Fibroblast of skin of scalp (primary cell): ENCODE measurements at places on chromosomes 3 and 15.
A peak's percentile ranks its signal among the peaks of the same experiment; 100 is the strongest.

DNA sequence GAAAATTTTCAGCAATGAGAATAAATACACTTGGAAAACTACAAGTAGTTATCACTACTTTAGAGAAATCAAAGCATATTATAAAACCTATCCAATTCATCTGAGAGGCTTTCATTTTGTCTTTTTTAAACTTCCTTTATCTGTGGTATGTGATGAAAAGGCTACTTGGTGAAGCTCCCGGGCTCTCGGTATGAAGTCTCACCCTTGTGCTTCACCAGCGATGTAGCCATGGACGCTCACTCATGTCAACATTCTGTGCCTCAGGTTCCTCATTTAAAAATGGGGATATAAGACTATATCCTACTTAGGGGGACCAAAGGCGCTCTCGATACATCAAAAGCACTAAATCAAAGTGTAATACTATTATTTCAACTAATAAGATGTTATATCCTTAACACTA, 14.9 kb downstream of the SATB1 start:
- DNase-seq: no peak

- DNase-seq: peak; percentile 40
These were observed 30.6 kb upstream of the ZSCAN2 start for GRCh38 chr15:84570164-84570735.

- DNase-seq: no peak
These were observed 21.6 kb downstream of the SLC6A6 start for GRCh38 chr3:14423963-14424362.

DNA sequence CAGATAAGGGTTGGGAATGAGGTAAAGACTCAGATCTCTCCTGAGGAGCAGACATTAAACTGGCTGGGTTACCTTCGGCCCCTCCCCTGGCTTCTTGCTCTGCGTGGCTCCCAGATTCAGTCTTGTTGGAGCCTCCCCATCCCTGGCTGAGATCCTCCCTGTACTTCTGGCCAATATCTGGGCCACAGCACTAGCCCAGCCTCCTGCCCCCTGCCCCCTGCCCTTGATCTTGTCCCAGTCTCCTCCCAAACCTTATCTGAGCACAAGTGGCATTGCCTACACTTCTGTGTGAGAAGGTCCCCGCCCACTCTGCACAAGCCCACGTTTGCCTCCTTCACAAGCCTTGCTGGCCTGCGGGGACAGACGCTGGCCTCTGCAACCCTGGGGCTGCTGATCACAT, 16.8 kb downstream of the PLA2G4F start:
- DNase-seq: no peak

- DNase-seq: peak; percentile 62
These were observed 118.4 kb upstream of the TMC3 start for GRCh38 chr15:81492331-81492968.

DNA sequence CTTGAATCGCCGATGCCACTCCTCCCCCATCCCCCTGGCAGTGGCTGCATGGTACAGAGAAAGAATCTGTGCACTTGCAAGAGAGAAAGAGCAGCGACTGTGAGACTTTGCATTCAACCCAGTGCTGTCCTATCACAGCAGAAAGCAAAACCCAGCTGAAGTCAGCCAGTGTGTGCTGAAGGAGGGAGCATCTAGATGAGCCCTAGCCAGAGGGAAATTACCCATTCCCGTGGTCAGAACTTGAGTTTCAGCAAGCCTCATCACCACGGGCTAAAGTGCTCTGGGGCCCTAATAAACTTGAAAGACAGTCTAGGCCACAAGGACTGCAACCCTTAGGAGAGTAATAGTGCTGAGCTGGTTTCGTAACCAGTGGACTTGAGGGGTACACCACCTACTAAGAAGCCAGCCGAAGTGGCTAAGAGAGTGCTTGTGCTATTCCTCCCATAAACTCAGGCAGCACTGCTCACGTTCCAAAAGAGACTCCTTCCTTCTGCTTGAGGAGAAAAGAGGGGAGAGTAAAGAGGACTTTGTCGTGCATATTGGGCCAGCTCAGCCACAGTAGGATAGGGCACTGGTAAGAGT, 15.2 kb upstream of the PIK3R4 start:
- DNase-seq: no peak

- no peak for DNase-seq
These were observed 156.9 kb downstream of the AGBL1 start for GRCh38 chr15:86236356-86237110.
